Caco-2 (cell line): ENCODE measurements at places on chromosomes 7 and 10. TPM values are rescaled to one million over a fixed set of nuclear protein-coding genes. Genes with fewer than 3 reads are reported as not detected.
A peak's percentile ranks its signal among the peaks of the same experiment; 100 is the strongest.

GRCh38 chr10:117532451-117533107 lies 10.0 kb upstream of the EMX2 start:
- no peak for DNase-seq

DNA sequence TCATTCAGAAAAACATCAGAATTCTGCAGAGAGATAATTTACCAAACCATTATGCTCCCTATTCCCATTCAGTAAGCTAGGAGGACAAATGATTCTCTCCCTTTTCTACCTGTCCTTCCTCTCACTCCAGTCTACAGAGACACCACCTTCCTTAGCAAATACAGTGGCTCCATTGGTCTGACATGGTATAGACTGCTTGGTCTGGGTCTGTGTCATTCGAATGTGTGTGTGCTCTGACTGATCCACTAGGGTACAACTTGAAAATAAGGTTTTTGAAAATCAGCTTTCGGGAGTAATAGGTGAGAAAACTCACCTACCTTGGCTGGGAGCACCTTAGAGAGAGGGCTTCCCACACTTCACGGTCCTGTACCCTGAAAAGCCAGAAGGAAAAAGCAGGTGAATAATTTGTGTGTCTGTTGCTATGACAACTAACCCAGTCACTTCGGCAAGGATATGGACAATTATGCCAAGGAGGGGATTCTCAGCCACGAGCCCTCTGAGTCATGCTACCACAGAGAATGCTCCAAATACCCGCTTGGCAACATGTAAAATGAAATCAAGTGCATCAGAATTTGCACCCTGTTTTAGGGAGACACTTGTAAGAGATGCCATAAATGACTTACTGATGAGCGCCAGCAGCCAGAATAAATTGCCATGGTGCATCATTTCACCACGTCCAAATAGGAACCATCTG lies 114.5 kb upstream of the PRKCQ start:
- DNase-seq: no peak

- no peak for DNase-seq
Observed at GRCh38 chr7:104005197-104005596, 15.7 kb upstream of the RELN start.

DNA sequence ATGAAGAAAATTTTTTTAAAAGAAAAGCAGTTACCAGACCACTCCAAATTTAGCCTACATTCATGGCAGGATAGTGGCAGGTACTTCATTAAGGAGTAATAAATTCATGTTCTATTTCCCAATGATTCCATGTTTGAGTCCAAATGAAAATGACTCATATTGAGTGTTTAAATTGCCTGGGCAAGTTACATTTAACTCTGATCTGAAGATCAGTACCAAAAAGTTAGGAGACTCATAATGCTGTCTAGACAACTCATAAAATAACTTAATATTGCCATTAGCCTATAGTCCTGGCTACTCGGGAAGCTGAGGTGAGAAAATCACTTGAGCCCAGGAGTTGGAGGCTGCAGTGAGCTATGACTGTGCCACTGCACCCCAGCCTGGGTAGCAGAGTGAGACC lies 13.0 kb downstream of the BRAF start:
- no peak for DNase-seq

DNA sequence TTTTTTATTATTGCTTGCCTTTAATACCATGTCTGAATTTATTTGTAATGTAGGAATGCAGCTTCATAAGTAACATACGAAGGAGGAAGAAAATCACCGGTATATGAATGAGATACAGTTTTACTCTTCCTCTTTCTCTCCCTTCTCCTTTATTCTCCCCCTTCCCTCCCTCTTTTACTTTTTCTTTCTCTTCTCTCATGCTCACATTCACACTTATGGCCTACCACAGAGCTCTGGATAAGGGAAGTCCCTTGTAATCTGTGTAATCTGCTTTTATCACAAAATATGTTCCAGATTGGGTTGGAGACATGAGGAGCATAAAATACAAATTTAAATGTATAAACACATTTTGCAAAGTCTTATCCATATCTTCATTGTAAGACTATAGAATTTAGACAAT lies 59.4 kb downstream of the MDFIC start:
- DNase-seq: no peak

- DNase-seq: no peak
Observed at GRCh38 chr7:158837790-158838637, 8.7 kb upstream of the ESYT2 start.

GRCh38 chr7:79284211-79284610 lies 169.3 kb downstream of the MAGI2 start:
- DNase-seq: no peak

GRCh38 chr7:139582130-139582650 lies 58.7 kb downstream of the CLEC2L start:
- DNase-seq: no peak

DNA sequence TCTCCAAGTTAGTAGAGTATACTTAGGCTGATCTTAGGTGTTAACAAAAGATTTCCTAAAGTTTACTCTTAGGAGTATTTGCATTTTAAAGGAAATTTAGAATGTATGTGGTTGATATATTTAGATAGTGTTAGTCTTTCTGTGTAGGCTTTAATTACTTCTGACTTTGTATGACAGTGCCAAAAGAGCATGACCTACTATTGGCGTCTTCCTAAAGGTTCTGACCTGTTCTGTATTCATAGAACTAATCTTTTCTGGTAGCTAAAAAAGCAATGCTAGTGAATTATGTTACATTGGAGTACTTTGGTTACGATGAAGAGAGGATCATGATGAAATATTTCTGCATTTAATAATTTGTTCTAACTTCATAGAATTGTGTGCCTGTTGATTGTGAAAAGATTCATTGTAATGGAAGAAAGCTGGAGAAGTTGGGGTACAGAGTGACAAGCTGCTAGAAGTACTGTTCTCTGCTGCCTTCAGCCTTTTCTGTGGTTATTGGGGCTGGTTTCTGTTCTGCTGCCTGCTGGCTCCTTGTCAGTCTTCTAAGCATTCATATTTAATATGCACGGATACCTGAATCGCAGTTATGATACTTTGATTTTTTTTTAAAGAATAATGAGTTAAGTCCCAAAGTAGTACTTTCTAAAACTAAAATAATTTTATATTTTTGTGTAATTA lies 13.2 kb downstream of the WAC start:
- no peak for DNase-seq

DNA sequence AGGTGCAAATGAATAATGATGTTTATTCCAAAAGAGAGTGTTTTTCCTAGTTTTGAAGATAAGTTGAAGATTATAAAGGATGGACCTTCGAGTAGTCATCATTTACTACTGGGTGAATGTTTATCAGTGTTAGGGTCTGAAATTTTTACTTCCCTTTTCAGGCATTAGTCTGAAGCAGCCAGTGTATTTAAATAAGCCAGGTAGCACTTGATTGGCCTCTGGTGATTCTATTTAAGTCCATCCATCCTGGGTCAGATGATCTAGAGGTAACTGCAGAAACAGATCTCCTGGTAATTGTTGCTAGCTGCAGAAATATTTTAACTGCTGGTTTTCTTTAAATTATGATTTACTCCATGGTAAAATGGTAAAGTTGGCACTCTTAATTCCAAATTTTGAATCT lies 34.1 kb upstream of the AGR2 start:
- no peak for DNase-seq

GRCh38 chr7:2440608-2441245 lies 35.5 kb downstream of the GRIFIN start:
- DNase-seq: peak; percentile 92

Gene RARRES2
- total RNA-seq: not detected in 2 replicates

Gene COG5
- total RNA-seq: 43.9 and 45.5 TPM in 2 replicates
